ENCODE measurements at places on chromosomes 3 and 15. TPM values are rescaled to one million over a fixed set of nuclear protein-coding genes. Genes with fewer than 3 reads are reported as not detected.

Gene CPNE9
- total RNA-seq: not detected

Gene DAZL
- total RNA-seq: not detected

Gene RBPMS2
- 3.6 TPM for total RNA-seq

Gene IQCF5
- total RNA-seq: not detected

Gene SNTN
- total RNA-seq: not detected

Gene LPCAT4
- total RNA-seq: 9.5 TPM

- no peak for DNase-seq
These were observed 9.2 kb upstream of the SLC6A1 start for GRCh38 chr3:10983219-10983916.

DNA sequence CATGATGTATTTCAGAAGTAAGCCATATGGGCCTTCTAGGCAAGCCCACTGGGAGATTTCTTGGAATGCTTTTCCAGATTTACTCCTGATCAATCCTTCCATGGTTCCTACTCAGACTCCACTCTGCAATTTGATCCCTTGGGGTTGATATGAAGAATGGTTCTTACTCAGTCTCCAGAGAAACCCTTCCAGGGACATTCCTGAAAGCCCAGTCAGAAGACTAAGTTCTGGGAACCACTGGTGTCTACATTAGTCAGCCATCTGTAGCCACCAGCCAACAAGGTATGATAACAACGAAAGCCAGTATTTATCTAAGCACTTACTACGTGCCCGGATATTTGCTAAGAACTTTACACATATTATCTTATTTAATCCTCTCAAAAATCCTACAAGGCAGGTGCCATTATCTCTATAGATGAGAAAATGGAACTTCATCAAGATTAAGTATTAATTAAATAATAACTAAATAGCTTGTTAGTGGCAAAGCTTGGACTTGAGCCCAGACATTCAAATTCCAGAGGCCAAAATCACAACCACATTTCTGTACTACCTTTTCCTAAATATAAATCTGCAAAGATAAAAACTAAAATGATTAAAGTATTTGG, 32.7 kb downstream of the ZNF385D start:
- no peak for DNase-seq

DNA sequence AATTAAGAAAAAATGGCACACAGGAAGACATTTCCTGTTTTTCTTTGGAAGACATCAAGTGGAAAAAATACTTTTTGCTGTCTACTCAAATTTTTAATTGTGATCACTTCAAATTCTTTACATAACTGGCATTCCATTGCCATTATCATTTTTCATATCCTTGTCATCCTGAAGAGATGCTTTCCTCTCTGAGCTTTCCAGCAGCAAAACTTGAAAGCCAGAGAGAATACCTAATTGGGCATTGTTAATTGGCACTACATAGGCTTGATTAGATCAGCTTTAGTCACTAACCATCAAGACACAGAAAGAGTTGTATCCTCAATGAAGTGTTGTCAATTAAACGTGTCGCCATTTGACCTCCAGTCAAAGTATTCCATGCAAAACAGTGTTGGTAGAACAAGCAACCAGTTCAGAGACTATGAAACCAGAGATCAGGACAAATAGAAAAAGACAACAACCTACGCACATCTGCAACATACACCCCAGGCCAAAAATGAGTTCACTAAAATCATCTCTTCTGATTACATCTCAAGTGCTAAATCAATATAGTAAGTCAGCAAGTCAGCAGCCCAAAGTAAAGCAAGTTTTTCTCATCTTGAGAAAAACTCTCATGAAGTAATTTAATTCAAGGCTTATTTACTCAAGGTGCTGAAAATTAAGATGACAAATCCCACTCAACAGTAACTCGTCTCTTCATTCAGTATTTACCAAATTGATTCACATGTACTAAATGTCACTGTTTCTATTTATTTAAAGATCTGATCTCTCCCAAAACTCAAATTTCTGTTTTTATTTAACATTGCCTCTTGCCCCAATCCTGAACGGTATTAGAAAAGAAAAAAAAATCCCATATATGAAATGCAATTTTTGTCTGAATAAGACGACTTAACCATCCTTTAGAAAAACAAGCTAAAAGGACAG, 123.0 kb downstream of the SUCLG2 start:
- no peak for DNase-seq

- DNase-seq: no peak
These were observed 310.2 kb downstream of the TBC1D5 start for GRCh38 chr3:17432236-17432635.

GRCh38 chr3:55074796-55075195, 146.9 kb upstream of the LRTM1 start:
- DNase-seq: no peak

DNA sequence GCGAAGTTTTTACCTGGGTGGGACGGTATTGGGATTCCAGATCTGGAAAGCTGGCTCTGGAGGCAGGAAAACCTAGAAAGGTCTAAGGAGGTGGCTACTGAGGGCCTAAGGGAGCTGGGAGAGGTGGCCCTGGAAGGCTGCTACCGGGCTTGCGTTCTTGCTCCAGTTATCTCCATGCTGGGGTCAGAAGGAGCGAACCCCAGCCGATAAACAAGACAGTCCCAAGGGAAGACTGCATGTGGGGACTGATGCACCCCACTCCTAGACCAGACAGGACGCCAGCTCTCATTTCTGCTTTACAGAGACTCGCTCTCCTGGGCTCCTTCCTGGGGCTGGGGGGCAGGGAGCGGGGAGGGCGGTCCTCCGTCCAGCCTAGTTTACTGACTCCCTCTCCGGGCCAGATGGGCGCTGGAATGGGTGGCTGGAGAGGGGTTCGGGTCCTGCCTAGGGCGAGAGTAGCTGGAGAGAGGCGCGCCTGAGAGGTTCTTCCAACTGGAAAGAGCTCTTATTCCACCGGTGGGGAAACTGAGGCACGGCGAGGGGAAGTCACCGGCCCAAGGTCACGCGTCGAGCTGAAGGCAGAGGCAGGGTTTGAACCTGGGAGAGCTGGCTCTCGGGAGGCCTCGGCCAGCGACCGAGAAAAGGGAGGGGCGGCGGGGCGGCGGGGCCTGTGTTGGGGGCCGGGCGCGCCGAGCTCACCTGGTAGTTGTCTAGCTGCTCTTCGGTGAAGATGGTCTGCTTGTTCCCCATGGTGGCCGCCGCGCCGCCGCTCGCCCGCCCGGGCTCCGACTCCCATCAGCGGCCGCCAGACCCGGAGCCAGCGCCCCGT, 565 bp downstream of the CIB2 start:
- peak; percentile 61 for DNase-seq

DNA sequence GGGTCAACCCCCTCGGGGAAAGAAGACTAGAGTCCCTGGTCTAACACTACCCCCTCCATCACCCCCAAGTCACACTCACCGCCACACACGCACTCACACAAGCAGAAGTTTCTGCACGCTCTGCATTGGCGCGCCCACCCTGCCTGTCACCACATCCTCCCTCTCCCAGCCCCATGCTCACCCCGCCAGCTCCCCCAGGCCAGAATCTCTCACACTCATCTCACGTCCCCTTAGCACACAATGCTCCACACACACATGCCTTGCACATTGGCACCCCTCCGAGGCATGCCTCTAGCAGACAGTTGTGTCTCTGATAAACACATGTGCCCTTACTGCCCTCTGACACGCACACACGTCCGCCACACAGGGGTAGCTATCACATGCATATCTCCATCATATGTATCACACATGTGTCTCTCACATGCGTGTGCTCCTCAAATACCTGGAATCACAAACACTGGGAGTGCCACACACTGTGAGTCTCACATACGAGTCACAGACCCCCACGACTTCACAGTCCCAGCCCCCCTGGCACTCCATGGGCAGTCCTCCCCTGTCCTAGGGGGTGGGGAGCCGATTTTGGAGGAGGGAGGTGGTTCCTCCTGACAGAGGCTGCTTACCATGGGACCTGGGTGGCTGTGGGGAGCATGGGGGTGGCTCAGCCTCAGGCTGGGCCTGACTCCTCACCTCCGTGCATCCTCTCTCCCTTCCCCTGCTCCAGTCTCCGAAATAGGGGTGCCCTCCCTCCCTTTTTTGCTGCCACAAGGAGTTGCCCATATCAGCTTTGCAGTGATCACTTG, 898 bp downstream of the FBLN2 start:
- DNase-seq: peak; percentile 60

GRCh38 chr3:145953316-145953715, 207.7 kb downstream of the PLOD2 start:
- no peak for DNase-seq

- no peak for DNase-seq
These were observed 19.5 kb upstream of the IFT57 start for GRCh38 chr3:108241721-108242120.

- DNase-seq: no peak
These were observed 112.3 kb downstream of the RORA start for GRCh38 chr15:61116825-61117224.

DNA sequence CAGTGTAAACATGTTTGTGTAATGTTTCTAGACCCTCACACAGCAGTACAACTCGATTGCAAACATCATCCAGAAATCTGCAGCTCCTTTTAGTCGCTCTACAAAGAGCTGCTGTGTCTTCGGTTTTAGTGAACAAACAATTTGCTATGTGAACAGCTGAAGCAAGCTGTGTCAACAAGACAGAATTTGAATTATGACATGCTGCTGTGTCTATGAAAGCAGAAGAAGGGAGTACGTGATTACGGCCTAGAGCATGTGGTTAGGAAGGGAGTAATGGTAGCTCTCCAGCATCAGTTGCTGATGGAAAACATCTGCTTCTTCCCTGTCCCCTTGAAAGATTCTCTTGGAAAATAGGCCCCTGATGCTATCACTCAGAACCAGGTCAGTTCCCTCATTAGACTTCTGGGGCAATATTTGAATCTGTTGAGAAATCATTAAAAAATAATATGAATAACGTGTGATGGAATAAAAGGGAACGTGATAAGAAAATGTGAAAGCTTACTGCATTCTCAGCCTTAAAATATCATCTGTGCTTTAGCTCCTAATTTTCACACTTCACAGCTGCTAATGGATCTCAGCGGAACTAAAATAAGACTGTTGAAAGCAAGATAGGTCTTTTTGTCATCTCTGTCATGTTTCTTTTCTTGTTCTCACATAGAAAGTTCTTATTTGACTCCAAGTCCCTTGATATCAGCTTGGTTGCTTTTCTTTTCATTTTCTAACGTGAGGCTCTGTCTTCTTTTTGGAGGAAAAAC, 891.5 kb downstream of the ROBO2 start:
- no peak for DNase-seq

DNA sequence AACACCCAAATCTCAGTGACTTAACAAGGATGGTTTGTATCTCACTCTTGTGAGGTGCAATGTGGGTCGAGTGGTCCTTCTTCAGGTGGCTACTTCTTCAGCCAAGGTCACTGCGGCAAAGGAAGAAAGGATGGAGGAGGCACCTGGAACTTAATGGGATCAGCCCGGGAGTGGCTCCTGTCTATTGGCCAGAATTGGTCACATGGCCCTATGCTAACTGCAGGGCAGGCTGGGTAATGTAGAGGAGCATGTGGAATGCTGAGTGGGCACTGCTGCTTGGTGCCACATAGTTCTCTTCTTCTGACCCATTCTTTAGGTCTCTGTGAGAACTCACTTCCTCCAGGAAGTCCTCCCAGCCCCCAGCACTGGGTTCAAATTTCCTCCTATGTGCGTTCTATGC, 20.3 kb upstream of the FAM3D start:
- DNase-seq: no peak

DNA sequence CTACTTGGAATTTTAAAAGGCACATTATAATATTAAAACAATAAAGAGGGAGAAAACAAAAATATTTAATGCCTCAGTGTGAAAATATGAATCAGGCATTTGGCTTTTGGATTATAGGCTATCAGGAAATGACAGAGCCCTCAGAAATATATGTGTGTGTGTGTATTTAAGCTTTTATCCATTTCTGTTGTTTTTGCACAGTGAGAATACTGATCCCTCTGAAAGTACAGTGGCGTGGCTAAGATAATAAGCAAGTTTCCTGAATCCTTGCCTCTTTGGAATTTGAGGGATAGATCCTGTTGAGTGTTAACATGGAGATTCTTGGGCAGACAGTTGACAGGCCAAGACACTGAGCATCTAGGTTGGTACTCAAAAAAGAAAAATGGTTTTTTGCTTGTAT, 234.8 kb upstream of the ZBTB20 start:
- DNase-seq: no peak

DNA sequence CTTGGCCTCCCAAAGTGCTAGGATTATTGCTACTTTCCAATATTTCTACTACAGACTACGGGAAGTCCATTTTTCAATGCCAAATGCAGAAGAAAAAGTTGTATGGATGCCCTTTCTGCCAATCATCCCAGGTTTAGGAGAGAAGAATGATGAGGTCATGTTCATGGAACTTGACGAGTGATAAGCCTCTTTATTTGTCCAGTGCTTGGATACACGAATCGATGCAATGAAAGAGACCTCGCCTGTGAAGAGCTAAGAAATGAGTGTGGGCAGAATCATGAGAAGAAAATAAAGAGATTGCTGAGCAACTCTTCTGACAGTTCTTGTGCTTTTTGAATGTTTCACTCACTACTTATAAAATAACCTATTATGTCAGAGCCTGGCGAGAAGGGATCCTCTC, 996 bp upstream of the SLC28A1 start:
- DNase-seq: no peak

GRCh38 chr3:47443611-47443995, 32.1 kb downstream of the SCAP start:
- DNase-seq: no peak

GRCh38 chr3:160546727-160547126, 18.6 kb downstream of the KPNA4 start:
- DNase-seq: no peak

GRCh38 chr3:41317718-41318117, 118.4 kb downstream of the CTNNB1 start:
- no peak for DNase-seq

DNA sequence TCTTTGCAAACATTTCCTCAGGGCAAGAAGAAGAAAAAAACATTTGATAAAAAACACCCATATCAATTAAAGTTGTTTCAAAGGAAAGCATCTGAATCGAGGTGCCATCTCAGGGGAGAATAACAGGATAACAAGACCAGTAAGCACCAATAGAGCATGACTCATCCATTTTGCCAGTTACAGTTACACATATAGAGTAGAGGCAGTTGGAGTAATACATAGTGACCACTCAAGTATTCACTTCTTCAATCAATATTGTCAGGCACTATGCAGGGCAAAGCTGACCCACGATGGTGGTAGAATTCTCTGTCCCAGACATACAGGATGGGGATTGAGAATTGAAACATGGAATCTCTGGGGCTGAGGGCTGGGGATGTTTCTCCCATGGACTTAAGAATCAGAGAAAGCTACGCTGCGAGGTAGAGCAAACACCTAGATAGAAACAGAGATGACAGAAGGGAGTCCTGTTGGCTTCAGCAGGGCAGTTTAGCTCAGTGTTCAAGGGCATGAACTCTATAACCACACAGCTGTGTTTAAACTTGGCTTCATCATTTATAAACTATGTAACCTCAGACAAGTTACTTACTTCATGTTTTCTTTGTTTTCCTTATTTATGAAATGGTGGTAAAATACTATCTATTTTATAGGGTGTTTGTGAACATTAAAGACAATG, 186.4 kb upstream of the NANOGP8 start:
- no peak for DNase-seq

DNA sequence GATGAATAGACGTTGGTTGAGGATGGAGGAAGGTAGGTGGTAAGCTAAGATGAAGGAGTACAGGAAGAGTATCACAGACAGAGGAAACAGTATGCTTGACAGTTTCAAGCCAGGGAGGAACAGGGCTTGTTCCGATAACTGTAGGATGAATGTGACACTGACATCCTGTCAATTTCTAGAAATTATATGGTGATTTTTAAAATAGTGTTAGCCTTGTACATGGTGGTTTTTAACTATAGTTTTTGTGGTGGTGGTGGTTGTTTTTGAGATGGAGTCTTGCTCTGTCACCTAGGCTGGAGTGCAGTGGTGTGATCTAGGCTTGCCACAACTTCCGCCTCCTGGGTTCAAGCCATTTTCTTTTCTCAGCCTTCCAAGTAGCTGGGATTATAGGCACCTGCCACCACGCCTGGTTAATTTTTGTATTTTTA, 92.8 kb downstream of the FNDC3B start:
- no peak for DNase-seq

Measured in psoas muscle (tissue), 8 donors.